GM12864 (cell line): ENCODE measurements at places on chromosomes 12 and 14.

DNA sequence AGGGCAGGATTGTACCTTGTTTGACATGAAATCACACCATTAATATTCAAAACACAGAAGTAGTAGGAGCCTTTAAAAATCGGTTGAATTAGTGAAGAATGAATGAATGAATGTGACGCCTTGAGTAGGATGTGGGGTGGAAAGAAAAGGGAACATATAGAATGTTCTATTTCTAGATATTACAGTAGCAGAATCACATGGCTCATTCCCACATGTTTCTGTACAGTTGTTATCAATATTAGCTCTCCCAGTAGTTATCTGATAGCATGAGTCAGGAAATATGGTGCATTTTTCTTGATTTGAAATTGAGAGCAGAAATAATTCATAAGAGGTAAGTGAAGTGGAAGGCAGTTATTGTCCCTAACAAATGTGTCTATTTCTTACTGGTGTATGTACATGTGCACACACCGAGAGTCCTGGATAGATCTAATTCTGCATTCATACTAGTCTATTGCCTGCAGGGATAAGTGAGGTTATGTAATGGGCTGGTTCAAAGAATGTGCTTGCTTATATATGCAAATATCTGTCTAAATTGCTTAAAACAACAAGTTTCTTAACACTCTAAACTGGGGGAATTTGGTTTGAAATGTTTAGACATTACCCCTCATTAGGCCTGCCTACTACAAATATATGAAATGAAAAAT, 245.4 kb downstream of the EFCAB11 start:
- DNase-seq, result no peak

DNA sequence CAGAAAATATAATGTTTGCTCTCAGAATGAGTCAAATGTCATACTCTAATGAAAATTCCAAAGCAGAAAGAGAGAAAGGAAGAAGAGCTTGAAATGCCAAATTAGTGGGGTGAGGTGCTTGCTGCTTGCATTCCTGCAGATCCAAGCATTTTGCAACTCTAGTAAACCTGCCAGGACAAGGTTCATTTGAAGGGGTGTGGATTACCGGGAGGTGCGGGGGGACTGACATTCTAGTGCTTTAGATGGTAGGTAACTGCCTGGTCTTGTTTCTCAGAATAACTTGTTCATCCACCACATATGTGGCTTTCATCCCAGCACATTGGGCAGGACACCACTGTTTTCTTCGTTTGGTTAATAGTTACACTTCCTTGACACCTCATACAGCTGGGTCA, 144.4 kb downstream of the AKAP6 start:
- no peak for DNase-seq

DNA sequence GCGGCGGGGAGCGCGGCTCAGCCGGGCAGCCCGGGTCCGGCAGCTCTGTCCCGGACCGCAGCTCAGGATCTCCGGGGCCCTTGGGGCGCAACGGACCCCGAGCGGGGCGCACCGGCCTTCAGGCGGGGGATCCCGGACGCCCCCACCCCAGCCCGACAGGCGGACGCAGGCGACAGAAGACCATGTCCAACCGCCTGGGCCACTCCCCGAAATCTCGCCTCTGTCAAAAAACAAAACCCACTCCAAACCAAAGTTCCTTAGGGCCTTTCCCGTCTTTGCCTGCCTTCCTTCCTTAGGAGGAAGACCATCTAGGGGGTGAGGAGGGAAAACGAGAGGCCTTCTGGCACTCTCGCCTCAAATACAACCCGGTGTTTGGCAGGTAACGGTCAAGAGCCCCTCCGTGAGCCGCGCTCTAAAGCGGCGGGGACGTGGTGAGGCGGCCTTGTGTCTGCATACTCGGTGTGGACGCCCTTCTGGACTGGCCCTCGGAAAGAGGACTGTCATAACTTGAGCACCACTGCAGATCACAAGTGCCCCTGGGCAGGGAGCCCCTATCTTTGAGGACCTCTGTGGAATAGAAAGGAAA, 604 bp downstream of the HCFC2 start:
- no peak for DNase-seq

DNA sequence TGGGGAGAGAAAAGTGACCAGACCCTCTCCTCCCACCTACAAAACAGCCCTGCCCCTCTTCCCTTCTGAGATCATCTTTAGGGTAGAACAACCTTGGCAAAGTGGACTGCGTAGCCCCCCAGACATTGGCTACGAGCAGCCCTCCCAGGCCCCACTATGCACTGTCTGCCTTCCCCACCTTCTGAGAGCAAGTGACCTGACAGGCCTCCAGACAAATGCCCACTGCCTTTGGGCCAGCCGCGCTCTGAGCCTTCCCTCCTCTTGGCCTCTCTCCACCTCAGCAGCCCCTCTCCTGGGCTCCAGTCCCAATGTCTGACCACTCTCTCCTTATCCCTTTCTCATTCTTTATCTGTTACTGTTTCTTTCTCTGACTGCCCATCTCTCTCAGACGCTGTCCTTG, 46.5 kb upstream of the CCND2 start:
- no peak for DNase-seq

DNA sequence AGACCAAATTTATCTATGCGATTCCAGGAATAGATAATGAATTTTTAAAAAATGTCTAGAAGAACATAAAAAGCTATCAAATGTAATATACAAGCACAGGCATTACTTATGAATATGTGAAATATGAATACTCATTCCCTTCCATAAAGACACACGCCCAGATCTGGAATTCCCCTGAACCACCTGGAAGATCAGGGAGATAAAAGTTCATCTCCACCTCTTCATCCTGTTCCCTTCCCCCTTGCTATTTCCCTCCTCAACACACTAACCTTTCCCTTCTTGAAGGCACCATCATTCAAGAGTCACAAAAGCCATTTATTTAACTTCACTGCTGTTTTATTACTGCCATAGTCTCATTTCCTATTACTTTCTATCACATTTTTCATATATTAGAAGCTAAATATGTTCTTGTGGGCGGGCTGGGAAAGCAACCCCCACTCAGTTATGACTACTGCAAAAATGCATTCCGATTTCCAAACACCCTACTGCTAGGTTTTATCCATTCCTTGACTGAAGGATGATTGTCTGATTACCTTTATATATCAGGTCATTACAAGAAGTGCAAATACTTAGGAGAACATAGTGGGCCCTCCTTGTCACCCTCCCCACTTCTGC, 16.1 kb downstream of the FGD6 start:
- no peak for DNase-seq

- DNase-seq, result no peak
Observed at GRCh38 chr12:32419520-32419960, 20.2 kb downstream of the FGD4 start.

DNA sequence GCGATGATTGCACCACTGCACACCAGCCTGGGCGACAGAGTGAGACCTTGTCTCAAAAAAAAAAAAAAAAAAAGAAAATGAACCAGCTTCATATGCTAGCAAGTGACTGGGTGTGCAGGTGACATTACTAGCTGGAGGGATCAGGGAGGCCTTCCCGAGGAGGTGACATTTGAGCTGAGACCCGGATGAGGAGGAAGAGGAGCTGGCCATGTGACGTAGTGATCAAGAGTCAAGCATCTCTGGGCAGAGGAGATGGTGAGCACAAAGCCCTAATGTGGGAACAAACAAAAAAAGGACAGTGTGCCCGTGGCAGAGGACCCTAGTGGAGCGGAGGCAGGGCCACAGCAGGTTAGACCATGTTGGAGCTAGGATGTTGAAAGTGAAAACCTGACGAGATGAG, 3.5 kb upstream of the PTPN6 start:
- DNase-seq, result no peak

GRCh38 chr12:67546746-67547145, 101.8 kb upstream of the DYRK2 start:
- DNase-seq, result no peak

DNA sequence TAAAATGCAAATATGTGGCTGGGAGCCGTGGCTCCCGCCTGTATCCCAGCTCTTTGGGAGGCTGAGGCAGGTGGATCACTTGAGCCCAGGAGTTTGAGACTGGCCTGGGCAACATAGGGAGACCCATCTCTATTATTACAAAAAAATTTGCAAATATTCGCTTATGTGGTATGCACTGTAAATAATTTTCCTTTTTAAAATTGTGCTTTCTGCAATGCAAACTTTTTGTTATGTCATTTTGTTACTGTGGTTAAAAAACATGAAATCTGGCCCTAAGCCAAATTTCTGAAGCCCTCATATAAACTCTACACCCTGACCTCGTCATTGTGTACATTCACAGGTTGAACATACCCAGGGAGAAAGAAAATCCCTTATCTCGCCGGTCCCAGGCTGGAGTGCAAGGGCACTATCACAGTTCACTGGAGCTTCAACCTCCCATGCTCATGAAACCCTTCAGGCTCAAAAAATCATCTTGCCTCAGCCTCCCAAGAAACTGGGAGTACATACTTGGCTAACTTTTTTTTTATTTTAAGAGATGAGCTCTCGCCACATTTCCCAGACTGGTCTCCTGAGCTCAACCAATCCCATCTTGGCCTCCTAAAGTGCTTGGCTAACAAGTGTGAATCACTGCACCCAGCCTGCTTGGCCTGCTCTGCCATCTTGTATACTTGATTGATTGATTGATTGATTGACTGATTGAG, 24.7 kb downstream of the TRAPPC6B start:
- no peak for DNase-seq

DNA sequence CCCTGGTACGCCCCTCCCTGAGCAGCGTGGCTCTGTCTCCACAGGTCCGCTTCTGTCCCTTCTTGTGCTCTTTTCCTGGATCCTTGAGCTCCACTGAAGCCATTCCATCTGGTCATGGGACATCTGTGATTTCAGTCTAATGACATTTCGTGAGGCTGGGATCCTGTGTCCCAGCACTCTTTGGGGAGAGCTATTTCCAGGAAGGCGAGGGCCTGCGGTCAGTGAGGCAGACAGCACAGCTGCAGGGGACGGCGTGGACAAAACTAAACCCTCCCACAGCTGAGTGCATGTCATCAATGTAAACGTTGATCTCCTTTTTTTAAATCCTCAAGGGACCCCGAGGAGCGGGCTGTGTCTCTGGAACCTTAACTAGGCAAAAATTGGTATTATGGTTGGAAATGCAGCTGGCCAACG, 127.7 kb downstream of the DACT1 start:
- no peak for DNase-seq

GRCh38 chr14:101373690-101374295, 187.5 kb upstream of the DIO3 start:
- DNase-seq, result no peak

DNA sequence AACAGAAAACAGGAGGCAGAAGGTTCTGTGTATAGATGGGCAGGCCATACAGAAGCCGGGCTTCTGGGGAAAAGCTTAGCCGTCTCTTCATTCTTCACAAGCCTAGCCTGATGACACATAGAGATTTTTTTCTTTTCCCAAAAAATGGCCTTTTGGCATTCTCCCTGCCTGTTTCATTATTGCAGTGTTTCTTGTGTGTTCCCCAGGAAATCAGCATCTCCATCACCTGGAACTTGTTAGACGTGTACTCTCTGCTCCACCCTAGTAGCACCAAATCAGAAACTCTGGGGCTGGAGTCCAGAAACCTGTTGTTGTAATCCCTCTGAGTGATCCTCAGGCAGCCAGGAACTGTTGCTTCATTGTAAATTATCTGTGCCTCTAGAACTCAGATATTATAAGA, 388.1 kb downstream of the CCDC91 start:
- DNase-seq, result no peak

DNA sequence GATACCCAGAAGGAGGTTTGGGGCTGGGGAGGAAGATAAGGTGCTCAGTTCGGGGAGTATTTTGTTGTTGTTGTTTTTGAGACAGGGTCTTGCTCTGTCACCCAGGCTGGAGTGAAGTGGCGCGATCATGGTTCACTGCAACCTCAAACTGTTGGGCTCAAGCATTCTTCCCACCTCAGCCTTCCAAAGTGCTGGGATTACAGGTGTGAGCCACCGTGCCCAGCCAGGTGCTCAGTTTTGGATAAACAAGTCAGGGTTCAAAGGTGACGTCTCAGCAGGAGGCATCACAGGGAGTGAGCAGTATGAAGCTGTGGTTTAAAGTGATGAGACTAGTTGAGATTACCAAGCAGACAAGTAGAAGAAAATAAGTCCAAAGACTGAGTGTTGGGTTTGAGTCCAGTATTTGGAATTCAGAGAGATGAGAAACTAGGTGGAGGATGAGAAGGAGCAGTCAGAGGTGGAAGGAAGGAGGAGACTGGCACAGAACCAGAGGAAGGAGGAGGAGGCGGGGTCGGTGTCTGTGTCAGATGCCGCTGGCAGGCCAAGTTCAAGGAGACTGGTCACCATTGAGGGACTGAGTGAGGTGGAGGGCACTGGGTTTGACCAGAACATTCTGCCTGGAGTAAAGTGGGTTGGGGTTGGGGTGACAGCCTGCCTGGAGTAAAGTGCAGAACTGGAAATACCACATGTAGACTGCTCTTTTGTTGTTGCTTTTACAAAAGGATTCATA, 16.1 kb downstream of the SLC35E3 start:
- no peak for DNase-seq

GRCh38 chr14:99514552-99515300, 33.5 kb downstream of the CCNK start:
- DNase-seq, result no peak

DNA sequence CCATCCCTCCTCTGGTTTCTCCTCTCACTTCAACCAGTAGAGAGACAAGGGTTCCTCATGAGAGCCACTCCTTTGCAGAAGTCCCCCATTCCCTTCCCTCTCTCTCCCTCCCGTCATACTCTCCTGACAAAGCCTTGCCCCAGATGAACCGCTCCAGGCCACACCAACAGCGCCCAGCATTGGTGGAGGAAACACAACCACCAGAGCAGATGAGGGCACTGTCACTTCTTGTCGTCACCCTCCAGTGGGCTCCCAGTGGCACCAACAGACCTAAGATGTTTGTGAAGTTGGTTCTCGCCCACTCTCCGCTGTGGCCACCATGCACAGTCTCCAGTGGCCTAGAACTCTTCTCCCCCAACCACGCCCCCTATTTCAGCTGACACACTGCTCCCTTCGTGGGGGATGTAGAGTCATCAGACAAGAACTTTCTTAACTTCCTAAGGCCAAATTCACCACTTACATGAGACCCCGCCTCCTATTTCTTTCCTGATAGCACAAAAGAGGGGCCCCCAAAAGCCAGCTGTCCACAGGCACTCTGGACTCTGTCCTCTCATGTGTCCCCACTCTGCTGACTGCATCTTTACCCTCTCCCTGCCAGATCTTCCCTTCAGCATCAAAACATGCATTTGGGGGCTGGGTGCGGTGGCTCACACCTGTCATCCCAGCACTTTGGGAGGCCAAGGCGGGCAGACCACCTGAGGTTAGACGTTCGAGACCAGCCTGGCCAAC, 29.2 kb upstream of the PLEKHG6 start:
- no peak for DNase-seq

GRCh38 chr12:121424624-121424975, 24.7 kb downstream of the RNF34 start:
- DNase-seq, result no peak

- DNase-seq, result no peak
Observed at GRCh38 chr14:70317969-70318634, 41.4 kb downstream of the COX16 start.
